T-helper 1 cell (primary cell): ENCODE measurements at places on chromosomes 2 and 18.

DNA sequence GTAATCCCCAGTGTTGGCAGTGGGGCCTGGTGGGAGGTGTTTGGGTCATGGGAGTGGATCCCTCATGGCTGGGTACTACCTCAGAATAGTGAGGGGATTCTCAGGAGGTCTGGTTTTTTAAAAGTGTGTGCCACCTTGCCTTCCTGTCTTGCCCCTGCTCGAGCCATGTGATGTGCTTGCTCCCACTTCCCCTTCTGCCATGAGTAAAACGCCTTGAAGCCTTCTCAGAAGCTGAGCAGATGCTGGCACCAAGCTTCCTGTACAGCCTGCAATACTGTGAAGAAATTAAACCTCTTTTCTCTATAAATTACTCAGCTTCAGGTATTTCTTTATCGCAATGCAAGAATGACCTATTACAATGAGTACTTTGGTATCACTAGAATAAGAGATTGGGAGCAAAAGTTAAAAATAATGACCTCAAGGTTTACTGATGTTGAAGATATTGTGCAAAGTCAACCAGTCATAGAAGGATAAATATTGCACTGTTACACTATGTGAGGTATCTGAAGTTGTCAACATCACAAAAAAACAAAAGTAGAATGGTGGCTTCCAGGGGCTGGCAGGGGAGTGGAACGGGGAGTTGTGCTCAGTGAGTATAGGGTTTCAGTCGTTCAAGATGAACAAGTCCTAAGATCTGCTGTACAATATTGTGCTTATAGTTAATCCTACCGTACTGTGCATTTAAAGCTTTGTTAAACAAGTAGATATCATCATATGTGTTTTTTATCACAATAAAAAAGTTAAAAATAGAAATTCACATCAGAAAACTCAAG, 938.3 kb upstream of the CNTNAP5 start:
- no peak for DNase-seq

GRCh38 chr2:217654168-217654567, 348.6 kb downstream of the TNS1 start:
- no peak for DNase-seq

- DNase-seq: no peak
Measured at GRCh38 chr2:217154923-217155322, 295.1 kb upstream of the TNP1 start.

- no peak for DNase-seq
Measured at GRCh38 chr2:46315103-46315890, 18.1 kb downstream of the EPAS1 start.

DNA sequence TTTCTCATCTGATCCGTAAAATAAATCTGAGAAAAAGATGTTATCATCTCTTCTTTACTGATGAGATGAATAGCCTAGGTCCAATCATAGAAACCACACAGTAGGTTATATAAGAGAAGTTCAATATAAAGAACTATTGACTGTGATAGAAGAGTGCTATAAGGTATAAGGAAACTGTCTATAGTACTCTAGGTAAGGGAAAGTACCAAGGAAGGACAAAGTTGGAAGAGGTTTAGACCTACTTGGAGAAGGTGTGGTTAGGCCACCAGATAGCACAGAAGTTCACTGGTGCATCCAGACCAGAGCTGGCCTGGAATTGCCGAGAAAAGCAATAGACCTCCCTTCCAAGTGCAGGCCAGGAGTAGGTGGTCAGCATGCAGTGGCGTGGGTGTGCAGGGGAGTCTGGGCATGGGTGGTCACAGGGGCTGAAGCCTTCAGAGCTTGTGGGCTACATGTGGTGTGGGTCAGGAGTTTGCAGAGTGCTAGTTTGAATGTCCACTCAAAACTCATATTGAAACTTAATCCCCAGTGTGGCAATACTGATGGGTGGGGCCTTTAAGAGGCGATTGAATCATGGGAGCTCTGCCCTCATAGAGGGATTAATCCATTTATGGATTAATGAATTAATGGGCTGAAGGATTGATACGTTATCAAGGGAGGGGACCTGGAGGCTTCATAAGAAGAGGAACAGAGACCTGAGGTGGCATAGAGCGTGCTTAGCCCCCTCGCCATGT, 86.3 kb downstream of the ALPK2 start:
- no peak for DNase-seq

DNA sequence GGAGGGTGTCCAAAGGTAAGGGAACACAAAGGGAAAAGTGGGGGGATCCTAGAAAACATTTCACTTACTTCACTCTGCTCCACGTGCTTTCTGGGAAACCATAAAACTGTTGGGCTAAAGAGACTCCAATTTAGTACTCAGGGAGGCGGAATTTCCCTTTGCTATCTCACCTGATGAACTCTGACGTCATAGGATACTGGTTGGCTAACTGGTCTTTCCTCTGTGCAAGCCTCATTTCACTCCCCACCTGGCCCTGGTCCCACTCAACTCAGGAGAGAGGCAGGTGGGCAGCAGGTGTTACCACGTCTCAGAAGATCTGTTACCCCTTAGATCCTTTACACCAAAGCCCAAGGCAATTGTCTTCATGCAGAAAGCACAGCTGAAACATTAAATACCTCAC, 51.8 kb upstream of the PMAIP1 start:
- no peak for DNase-seq

GRCh38 chr2:203799908-203800307, 67.7 kb upstream of the CTLA4 start:
- no peak for DNase-seq

DNA sequence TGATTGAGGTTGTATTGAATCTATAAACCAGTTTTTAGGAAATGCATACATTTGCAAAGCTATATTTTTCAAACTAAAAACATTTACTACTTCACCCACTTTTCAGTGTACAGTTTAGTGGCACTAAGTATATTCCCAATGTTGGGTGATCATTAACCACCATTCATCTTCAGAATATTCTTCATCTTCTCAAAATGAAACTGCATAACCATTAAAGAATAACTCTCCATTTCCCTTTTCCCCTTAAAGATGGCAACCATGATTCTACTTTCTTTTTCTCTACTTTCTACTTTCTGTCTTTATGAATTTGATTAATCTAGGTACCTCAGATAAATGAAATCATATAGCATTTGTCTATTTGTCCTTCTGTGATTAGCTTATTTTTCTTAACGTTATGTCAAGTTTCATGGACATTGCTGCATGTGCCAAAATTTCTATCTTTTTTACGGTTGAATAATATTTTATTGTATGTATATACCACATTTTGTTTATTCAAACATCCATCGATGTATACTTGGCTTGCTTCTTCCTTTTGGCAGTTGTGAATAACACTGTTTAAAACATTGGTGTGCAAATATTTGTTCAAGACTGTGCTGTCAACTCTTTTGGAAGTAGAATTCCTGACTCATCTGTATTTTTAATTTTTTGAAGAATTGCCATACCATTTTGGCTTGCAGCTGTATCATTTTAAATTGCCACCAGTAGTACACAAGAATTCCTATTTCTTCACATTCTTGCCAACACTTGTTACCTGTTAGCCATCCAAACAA, 104.9 kb downstream of the RPRM start:
- DNase-seq: no peak

GRCh38 chr2:37851428-37851827, 73.7 kb upstream of the RMDN2 start:
- DNase-seq: no peak

DNA sequence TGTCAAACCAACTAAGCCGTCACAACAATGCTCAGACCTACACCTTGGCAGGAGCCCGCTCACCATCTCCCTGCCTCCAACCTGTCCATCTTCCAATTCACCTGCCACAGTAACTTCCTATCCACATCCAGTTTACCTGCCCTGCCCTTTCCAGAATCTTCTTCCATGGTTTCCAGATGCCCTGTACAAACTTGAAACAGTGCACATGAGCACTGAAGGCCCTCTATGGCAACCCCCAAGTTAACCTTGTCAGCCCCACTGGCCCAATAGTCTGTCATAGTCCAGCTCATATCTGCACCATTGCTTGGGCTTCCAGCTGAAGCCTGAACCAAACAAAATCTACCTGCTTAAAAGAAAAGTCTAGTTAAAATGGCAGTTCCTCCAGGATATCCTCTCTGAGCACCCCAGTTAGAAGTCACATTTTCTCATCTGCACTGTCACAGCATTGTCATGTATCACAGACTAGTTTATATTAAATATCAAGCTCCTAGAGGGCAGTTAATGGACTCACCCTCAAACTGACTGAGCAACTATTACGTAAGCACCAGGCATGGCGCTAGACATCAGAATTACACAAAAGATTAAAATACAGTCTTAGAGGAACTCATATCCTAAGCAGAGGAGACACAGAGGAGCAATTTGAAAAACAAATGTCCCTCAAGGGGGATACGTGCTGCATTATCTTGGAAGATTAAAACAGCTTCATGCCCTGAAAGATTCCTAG, 11.6 kb downstream of the NFE2L2 start:
- DNase-seq: no peak

DNA sequence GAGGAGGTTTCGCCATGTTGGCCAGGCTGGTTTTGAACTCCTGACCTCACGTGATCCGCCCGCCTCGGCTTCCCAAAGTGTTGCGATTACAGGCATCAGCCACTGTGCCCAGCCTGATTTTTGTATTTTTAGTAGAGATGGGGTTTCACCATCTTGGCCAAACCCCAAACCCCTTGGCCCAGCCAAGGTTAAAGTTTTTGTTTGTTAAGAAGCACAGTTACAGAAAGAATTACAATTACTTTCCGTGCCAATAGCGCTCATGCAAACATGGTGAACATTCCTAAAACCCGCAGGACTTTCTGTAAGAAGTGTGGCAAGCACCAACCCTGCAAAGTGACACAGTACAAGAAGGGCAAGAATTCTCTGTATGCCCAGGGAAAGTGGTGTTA, 26.1 kb downstream of the ITSN2 start:
- DNase-seq: no peak

DNA sequence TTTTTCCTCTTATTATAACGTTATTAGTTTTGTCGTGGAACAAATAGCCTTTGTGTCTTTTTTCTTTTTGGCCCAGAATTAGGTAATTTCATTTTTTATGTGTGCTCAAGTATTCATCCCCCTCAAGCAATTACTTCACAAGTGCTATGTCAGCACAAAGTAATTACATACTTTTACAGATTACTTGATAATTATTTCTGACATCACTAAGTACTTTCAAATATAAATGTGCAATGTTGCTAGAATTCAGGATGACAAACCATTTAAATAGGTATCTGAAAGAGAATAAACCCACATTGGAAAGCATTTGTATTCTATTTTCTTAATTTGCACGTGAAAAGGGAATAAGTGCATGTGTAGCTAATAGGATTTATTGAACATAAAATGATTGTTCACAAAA, 238.2 kb downstream of the CDH7 start:
- no peak for DNase-seq

DNA sequence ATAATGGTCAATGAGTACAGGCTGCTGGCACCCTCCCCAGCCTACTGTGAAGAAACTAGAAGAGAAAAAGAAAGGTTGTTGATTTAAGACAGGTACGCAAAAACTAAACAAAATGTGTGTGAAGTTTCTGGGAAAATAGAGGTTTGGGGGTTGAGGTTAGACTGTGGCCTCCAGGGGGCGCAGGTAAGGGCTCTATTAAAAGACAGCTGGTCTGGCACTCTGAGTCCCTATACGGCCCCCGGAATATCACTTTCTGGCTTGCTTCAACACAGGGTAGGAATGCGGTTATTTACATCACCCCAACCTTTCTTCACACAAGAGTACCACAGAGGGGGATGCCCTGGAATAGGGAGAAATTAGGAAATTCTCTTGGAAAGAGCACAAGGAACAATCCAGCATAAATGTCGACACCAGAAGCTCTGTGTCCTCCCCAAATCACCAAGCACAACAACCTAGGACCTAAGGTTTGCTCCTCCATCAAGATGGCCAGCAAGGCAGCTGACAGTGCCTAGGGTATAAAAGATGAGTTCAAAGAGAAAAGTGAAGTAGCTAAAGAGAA, 480.8 kb upstream of the KLHL29 start:
- no peak for DNase-seq

DNA sequence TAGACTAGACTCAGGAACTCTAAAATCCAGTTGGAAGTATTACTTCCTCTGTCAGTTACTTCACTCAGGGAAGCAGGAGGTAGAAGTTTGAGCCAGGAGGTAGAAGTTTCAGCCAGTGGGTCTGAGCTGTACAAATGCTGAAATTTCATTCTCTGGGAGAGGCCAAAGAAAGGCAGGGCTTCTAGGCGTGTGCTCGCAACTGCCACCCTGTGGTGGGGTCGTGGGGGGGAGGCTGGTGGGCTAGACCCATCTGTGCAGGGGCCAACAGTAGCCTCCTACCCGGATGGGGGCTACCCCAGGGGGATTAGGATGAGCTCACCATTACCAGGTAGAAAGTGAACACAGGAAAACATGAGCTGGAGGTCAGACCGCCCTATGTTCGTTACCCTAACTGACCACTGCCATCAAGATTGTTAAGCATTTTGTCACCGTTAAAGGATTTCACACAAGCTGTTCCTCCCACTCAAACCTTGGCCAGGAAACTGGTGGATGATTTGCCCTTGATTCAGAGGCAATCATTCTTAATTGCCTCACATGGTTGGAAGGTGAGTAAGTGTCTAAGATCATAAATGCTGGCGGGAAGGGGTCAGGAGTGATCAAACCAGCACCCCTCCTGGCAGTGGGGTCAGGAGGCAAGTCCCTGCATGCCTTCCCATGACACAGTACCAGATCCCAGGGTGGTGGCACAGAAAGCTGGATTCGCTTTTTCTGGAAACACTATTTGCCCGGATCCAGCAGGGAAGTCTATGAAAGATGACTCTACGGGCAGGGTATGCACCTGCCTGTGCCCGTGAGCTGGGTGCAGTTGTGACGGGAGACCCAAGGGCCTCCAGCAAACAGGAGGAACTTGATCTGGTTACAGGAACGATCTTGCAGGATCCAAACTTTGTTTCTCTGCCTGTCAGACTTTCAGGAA, 5.2 kb upstream of the FHL2 start:
- DNase-seq: no peak
